ENCODE measurements at places on chromosomes 2 and 18. TPM values are rescaled to one million over a fixed set of nuclear protein-coding genes. Genes with fewer than 3 reads are reported as not detected.

- no peaks in the 10 kb centered on the region for H3K27me3 ChIP-seq
- H3K4me3 ChIP-seq, result no peak overlapping the region
Observed at GRCh38 chr2:232772531-232772930, 3.8 kb downstream of the KCNJ13 start.

Gene DCDC2C
- not detected for total RNA-seq

DNA sequence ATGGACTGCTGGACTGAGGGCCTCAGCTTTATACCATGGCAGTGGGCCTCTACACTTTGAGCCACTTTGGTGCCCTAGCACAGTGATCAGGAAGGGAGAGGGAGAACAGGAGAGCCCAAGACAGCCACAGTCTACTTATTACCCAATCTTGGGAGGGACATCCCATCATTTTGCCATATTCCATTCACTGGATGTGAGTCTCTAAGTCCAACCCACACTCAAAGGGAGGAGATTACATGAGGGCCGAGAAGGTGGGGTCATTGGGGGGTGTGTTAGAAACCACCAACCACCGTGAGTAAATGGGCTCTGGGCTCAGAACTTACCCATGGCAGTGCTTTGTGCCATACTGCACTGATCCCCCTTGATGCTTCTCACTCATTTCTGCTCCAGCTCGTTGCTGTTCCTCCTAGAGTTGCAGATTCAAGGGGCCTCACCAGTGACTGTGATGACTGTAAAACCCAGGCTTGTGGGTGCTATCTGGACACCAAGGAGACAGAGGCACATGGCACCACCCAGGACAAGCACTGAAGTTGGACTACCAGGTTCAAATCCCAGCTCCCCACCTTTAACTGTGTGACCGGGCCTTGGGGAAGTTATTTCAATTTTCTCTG lies 97.6 kb upstream of the RAB6C start:
- H3K36me3 ChIP-seq, result no peaks in the 10 kb centered on the region
- H3K4me3 ChIP-seq, result no peak overlapping the region
- peaks cover 2% of the 10 kb centered on the region for H3K4me1 ChIP-seq
- peaks cover 6% of the 10 kb centered on the region for H3K27me3 ChIP-seq
- no peak overlapping the region for H3K27ac ChIP-seq
- no peak for DNase-seq

Gene ADCYAP1
- total RNA-seq, result not detected

DNA sequence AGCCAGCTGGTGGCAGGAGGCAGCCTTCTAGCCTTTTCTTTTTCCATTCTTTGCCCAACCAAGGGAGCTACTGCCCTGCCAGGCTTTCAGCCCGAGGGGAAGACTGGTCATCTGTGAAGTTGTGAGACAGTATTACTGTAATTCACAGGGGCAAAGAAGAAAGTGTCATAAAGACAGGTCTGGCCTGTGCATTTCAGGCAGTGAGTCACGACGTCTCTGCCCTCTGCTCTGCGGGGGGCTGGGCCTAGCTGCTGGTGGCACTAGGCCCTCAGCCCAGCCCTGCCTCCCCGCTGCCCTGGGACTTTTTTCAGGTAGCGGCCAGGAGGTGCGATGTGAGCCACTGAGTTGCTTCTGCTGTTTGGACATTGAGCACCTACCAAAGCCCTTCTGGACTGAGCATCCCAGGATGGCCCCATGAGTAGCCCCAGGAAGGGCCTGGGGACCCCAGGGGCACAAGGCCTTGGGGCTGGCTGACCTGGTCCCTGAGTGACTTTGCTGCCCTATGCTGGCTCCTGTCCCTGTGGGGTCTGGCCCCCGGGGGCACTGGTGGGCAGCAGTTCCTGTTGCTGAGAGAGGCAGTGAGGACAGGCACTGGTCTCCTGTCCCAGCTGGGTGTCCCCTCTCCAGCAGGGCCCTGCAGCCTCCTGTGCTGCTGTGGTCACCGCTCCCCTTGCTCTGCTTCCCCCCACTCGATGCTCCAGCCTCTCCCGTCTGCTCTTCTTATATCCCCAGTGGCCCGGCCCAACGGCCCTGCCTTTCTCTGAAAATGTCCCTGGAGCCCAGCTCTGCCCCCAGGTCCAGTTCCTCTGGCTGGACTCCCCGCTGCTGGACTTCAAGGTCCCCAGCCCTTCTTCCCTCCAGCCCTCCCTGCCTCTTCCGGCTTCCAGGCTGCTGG lies 7.0 kb downstream of the INHBB start:
- no peak overlapping the region for H3K4me3 ChIP-seq
- H3K4me1 ChIP-seq, result no peaks in the 10 kb centered on the region
- H3K27me3 ChIP-seq, result peaks cover 47% of the 10 kb centered on the region
- H3K36me3 ChIP-seq, result no peaks in the 10 kb centered on the region

DNA sequence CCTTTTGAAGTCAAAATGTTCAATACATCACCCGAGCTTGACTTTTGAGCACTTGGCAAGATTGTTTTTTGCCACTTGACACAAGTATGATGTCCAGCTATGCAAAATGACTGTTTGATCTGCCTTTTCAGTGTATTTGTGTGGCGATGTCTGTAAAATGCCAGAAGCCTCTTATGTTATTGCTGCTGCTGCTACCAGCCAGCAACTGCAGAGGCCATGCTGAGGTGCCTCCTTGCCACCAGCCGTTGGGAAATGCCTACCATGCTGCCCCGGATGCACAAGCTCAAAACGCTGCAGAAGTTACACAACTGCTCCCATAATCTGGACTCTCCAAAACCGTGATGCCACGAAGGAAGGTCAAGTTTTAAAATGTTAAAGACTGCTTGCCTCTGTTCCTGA lies 80.3 kb downstream of the RTN4 start:
- no peak for DNase-seq
- H3K4me3 ChIP-seq, result no peak overlapping the region
- no peak overlapping the region for H3K27ac ChIP-seq
- peaks cover 70% of the 10 kb centered on the region for H3K4me1 ChIP-seq
- H3K27me3 ChIP-seq, result no peaks in the 10 kb centered on the region
- H3K36me3 ChIP-seq, result peaks cover 32% of the 10 kb centered on the region

- no peak overlapping the region for H3K4me3 ChIP-seq
- no peaks in the 10 kb centered on the region for H3K36me3 ChIP-seq
- peaks cover 12% of the 10 kb centered on the region for H3K4me1 ChIP-seq
Observed at GRCh38 chr2:172914341-172915008, 161.2 kb upstream of the MAP3K20 start.

DNA sequence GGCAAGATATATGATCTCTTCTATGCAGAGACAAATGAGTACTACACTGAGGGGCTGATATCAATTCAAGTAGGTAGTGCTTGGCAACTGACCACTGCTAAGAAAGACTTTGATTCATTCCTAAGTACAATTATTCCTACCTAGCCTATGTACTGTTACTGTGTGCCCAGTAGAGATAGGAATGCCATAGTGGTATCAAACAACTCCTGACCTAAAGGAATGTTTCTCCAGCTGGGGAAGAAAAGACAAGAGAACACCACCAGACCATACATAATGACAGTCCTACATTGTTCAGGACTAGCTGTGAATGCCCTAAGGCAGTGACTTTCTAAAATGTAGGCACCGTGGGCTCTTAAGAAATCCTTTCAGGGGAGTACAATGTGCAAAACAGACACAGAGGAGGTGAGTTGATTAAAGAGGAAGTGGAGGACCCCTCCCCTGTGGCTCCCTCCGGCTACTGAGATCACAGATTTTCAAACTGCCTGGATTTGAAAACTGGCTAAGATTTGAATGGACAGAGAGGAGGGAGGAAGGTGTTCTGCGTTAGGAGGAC lies 89.1 kb downstream of the ANTXR1 start:
- no peak overlapping the region for H3K4me3 ChIP-seq
- H3K36me3 ChIP-seq, result peaks cover 48% of the 10 kb centered on the region
- H3K27ac ChIP-seq, result peak overlapping the region; percentile 68
- DNase-seq, result no peak
- no peaks in the 10 kb centered on the region for H3K27me3 ChIP-seq
- peaks cover 40% of the 10 kb centered on the region for H3K4me1 ChIP-seq

DNA sequence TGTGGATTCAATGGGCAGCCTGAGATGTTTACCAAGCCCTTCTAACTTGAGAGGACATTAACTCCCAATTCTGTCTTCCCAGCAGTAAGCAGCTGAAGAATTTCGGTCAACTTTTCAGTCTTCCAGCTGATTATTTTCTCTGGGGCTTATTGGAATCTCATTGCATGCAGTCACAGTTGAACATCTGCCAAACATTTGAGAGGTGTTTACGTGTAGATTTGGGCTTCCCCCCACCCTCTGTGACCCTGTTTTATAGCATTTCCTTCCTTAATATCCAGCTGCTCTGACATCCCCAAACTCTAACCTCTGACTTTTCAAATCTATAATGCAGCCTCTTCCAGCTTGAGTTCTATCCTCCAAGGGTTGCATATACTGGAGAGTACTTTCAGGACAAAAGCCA lies 16.5 kb upstream of the VIT start:
- H3K27ac ChIP-seq, result no peak overlapping the region
- H3K36me3 ChIP-seq, result no peaks in the 10 kb centered on the region
- no peaks in the 10 kb centered on the region for H3K27me3 ChIP-seq
- H3K4me1 ChIP-seq, result peaks cover 8% of the 10 kb centered on the region
- no peak for DNase-seq

GRCh38 chr2:207914716-207915115 lies 110.6 kb downstream of the PLEKHM3 start:
- peaks cover 10% of the 10 kb centered on the region for H3K36me3 ChIP-seq
- no peak overlapping the region for H3K4me3 ChIP-seq
- H3K27ac ChIP-seq, result no peak overlapping the region
- H3K27me3 ChIP-seq, result no peaks in the 10 kb centered on the region

Gene PSMA8
- not detected for total RNA-seq

DNA sequence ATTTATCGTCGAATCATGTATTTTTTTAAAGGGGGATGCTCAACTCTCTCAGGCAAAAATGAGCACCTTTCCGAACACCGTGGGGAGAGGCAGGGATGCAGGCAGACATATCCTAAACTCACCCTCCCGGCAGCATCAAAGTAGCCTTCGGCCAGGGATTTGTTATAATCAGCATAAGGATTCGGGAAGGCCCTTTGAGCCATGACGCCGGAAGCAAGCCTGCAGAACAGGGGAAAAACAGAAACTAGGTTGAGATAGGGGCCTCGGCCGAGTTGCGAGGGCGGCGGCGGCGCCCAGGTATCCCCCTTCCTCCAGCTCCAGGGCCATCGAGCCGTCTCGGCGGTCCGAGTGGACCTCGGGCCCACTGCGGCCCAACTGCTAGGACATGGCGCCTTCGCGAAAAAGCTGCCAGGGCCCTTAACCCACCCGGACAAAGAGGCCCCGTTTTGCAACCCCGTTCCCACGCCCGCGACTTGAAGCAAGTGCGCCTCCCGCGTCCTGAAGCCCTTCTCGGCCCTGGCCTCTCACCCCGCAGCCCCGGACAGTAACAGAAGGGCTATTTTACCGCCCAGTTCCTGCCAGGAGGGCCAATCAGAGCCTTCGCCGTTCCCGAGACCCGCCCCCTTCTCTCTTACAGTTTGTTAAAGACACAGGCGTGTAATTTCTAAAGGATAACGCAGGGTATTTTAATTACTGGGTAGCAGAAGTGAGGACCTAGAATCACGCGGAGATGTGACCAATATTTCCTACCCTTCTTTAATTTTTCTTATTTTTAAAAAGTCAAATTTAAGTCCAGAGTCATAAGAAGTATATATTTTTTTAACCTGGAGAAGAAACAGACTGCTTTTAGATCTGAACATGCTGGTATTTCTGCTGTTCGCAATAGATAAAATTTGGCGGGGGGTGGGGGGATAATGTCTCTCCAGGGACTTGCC lies at the start of gene LANCL1:
TSS of gene LANCL1 (minus strand) at position 566 of the 935 bp plus-strand sequence. CDS start at position 203, 363 bp downstream.
- peak within 1 kb of the TSS; percentile 92 for H3K27ac ChIP-seq
- peak; percentile 94 for DNase-seq
- H3K4me3 ChIP-seq, result peak within 1 kb of the TSS; percentile 93
- peaks cover 30% of the 10 kb centered on the region for H3K4me1 ChIP-seq
- H3K36me3 ChIP-seq, result peaks cover 4% of the 10 kb centered on the region

DNA sequence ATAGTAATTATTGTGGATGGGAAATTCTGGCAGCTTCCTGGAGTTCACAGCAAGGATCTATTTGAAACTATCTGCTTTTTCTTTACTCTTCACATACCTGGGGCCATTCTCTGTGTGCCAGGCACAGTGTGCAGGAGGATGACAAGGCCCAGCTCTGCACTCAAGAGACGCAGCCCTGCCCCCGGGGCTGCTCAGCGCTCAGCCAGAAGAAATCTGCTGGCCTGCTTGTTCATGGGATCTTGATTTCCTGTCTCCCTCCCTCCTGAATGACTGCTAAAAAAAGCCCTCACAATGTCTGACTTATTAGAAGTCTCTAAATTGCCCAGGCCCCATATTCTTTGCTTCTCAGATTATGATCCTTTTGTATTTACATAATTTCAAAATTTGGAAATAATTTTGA lies 210.9 kb downstream of the DCDC2C start:
- H3K27ac ChIP-seq, result peak overlapping the region; percentile 41
- no peak overlapping the region for H3K4me3 ChIP-seq
- peaks cover 3% of the 10 kb centered on the region for H3K27me3 ChIP-seq
- H3K36me3 ChIP-seq, result no peaks in the 10 kb centered on the region
- DNase-seq, result no peak

GRCh38 chr2:133476931-133477615 lies 91.2 kb downstream of the NCKAP5 start:
- no peaks in the 10 kb centered on the region for H3K36me3 ChIP-seq
- H3K27me3 ChIP-seq, result no peaks in the 10 kb centered on the region
- H3K4me1 ChIP-seq, result peaks cover 7% of the 10 kb centered on the region
- H3K4me3 ChIP-seq, result no peak overlapping the region
- H3K27ac ChIP-seq, result no peak overlapping the region

GRCh38 chr2:3246928-3247714 lies 130.5 kb downstream of the EIPR1 start:
- DNase-seq, result no peak
- no peak overlapping the region for H3K4me3 ChIP-seq
- H3K36me3 ChIP-seq, result peaks cover 15% of the 10 kb centered on the region
- H3K27me3 ChIP-seq, result no peaks in the 10 kb centered on the region

Gene RFTN2
- total RNA-seq, result 28.5 TPM

Gene SCTR
- not detected for total RNA-seq

Gene SERPINB13
- not detected for total RNA-seq

GRCh38 chr18:66795051-66795450 lies 191.2 kb upstream of the CDH19 start:
- no peak overlapping the region for H3K27ac ChIP-seq
- no peaks in the 10 kb centered on the region for H3K27me3 ChIP-seq
- H3K4me3 ChIP-seq, result no peak overlapping the region
- no peak for DNase-seq
- no peaks in the 10 kb centered on the region for H3K36me3 ChIP-seq
- H3K4me1 ChIP-seq, result peaks cover 7% of the 10 kb centered on the region

DNA sequence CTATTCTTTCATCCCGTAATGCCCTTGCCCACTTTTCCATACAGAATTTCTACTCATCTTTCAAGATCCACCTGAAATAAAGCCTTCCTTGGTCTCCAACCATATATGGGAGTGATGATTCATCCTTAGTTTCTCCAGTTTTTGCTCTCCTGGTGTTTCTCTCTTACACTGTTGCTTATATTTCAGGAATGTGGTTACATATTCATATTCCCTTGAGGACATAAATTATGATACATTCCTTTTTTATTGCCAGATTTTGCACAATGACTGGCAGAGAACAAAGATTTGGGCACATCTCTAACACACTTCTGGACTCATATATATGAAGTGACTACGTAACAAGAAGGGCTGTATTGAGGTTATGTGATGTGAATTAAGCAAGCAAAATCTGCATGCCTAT lies 1573.4 kb upstream of the NXPH2 start:
- H3K27ac ChIP-seq, result no peak overlapping the region
- peaks cover 1% of the 10 kb centered on the region for H3K27me3 ChIP-seq
- H3K36me3 ChIP-seq, result peaks cover 1% of the 10 kb centered on the region
- H3K4me3 ChIP-seq, result no peak overlapping the region
- peaks cover 9% of the 10 kb centered on the region for H3K4me1 ChIP-seq

Gene DPY30
- total RNA-seq, result 51.5 TPM

GRCh38 chr18:77223653-77224052 lies 26.0 kb upstream of the GALR1 start:
- DNase-seq, result no peak
- H3K27me3 ChIP-seq, result peaks cover 38% of the 10 kb centered on the region
- no peaks in the 10 kb centered on the region for H3K36me3 ChIP-seq
- H3K27ac ChIP-seq, result no peak overlapping the region
- no peak overlapping the region for H3K4me3 ChIP-seq
- no peaks in the 10 kb centered on the region for H3K4me1 ChIP-seq
